ENCODE measurements at places on chromosomes 5 and 9.

DNA sequence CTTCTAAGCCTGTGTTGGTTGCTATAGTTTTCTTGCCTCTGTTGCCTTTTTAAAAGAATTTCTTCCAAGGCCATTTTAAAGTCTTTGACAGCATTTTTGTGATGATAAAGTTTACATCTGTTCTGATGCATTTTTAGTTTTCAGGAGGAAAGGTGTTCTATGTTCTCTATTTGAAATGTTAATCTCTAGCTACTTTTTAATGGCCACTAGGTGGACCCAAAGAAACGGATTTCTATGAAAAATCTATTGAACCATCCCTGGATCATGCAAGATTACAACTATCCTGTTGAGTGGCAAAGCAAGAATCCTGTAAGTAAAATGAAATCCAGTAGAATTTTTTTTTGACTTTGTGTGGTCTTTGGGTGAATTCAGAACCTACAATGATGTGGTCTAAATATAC lies 60.2 kb downstream of the MELK start:
- DNase-seq, result peak; percentile 34

DNA sequence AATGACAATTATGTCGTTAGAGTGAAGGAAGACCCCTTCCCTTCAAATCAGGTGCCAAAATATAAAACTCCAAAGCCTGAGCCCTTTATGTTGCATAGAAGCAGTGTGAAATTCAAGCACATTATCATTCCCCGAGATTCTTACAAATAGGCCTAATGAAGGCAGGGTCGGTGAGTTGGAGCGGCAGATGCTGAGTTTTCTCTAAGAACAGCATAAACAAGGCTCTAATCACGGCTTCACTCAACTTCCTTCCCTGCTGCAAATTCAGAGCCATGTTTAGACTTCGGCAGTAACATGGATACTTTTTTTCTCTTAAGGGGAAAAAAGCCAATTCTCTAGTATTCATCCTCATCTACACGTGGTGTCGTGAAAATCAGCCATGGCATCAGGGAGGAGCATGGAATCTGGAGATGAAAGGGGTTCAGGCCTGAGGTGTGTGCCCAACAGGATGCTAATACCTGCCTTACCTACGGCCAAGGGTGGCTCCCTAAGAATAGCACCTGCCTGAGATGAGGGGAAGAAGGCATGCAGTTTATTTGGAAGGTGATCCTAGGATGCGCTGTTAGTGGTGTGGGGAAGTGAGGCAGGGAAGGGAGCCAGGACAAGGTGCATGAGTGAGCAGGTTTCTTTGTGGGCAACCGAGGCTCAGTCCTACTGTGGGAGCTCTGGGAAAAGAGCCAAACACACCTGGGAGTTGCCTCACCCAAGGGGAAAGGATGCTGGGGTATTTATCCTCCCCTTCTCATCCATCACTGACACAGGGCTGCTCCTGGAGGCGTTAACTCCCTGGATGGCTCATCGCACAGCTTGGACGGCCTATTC lies 146.8 kb upstream of the TBC1D2 start:
- no peak for DNase-seq

GRCh38 chr5:91079037-91079436 lies 304.1 kb downstream of the ARRDC3 start:
- DNase-seq, result no peak

DNA sequence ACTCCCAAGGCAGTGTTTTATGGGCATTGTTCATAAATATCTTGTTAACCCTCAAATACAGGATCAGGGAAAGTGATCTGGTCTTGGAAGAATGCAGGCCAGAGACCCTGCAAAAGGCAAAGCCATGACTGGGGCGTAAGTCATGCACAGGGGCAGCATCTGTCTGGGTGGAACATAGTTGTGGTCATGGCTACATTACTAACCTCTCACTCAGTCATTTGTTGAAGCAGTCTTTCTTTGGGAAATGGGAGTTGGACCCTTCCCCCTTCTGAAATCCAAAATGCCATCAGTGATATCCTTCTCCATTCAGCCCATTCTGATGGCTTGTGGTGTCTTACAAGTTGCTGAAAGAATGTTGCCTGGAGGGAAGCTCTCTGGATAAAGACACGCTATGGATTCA lies 68.1 kb downstream of the GDNF start:
- DNase-seq, result no peak

DNA sequence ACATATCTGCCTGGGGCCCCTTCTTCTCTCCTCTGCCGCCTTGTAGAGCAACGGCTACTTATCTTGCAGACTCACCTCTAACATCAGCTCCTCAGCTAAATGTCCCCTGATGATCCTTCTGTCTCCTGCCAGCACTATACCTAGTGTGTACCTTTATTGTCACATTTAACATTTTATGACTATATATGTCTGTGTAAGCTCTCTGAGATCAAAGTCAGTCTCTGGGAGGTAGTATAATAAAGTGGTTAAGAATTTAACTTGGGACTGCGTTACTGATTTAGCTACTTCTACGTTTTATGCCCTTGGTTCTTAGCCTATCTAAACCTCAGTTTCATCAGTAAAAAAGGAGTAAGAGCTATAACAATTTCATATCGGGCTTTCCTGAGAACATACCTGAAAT lies 2.2 kb downstream of the TMED7 start:
- no peak for DNase-seq

GRCh38 chr5:177496727-177497291 lies 595 bp downstream of the PDLIM7 start:
- peak; percentile 59 for DNase-seq

DNA sequence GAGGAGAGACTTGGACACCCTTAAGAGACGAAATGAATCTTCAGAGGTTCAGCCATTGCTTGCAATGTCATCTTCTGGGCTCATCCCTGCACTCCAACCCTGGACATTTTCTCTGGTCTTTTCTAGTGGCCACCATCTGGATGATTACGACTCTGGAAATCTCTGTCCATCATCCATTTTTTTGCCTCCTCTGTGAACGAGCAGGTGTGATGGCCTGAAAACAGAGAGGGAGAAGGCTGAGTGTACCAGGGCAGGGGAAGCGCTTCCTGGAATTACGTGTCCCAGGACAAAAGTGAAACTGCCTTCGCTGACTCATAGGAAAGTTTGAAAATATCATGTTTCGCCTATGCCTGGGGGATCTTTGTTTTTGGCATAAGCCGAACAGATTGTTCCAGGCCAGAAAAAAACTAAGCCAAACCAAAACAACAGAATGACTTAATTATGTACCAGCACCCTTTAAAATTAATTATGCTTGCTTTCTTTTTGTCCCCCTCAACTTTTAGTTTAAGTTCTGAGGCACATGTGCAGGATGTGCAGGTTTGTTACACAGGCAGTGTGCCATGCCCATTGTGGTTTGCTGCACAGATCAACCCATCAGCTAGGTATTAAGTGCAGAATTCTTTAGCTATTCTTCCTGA lies 31.9 kb downstream of the ANKRD33B start:
- peak; percentile 84 for DNase-seq
